Bladder microvascular endothelial cell (primary cell): ENCODE measurements at places on chromosomes 1 and 21. TPM values are rescaled to one million over a fixed set of nuclear protein-coding genes. Genes with fewer than 3 reads are reported as not detected.

The SLC9C2 gene
- under 0.01 TPM in 1 of 2 replicates, not detected in the other for total RNA-seq

The CLCA4 gene
- total RNA-seq, result not detected in 2 replicates

The ILDR2 gene
- under 0.01 TPM in 1 of 2 replicates, not detected in the other for total RNA-seq

The KRTAP11-1 gene
- not detected in 2 replicates for total RNA-seq

The OR2M3 gene
- total RNA-seq, result not detected in 2 replicates

The MRAP gene
- not detected in 2 replicates for total RNA-seq

The OR2T29 gene
- not detected in 2 replicates for total RNA-seq

The FAM78B gene
- 0.16 and 0.44 TPM in 2 replicates for total RNA-seq

The IGFN1 gene
- under 0.01 TPM in 1 of 2 replicates, not detected in the other for total RNA-seq

The LENEP gene
- total RNA-seq, result 0.76 TPM in 1 of 2 replicates, not detected in the other
